ENCODE measurements at places on chromosomes 7 and 10.

- DNase-seq = no peak
Measured at GRCh38 chr7:77420986-77421672, 5.0 kb upstream of the GSAP start.

DNA sequence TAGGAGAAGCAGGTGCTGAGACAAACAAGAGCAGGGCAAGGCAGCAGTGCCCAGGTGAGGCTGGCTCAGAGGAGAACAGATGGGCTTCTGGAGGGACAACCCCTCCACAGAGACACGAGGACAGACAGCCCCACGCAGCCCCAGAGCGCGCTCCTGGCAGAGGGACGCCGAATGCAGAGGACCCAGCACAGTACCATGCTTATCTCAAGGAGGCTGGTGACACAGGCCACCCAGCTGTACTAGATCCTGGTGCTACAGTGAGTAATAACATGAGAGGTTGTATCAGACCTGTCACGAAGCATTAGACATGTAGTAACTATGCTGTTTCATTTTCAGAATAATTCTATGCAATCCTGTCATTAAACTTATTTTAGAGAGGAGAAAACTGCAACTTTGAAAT is 60.4 kb upstream of the NCAPG2 start:
- no peak for DNase-seq

DNA sequence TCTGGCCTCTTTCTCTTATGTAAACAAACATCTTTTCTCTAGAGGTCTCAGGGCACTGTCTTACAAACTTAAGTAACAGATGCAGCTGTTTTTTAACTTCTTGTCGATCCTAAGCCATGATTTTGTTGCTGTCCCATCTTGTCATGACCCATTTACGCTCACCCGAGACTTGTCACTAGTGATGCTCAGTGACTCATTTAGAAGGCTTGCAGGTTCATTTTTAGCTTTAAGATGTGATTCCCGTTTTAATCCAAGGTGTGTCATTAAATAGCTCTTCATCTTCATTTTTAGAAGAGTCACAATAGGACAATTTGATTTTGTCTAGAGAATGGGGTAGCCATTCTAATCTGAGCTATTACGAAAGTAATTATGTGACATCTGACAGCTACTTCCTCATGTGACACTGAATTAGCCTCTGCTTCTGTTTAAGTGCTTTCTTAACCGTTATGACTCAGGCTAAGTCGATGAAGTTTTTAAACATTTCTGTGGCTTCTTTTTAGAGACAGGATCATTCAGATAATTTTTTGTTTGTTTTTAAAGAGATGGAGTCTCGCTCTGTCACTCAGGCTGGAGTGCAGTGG is 42.7 kb downstream of the SPDYE5 start:
- DNase-seq = no peak

GRCh38 chr10:96038476-96039387 is 4.7 kb upstream of the CCNJ start:
- DNase-seq = no peak

GRCh38 chr7:133167300-133167699 is 85.4 kb upstream of the CHCHD3 start:
- no peak for DNase-seq

GRCh38 chr7:134394056-134394455 is 64.8 kb downstream of the AKR1B1 start:
- no peak for DNase-seq

DNA sequence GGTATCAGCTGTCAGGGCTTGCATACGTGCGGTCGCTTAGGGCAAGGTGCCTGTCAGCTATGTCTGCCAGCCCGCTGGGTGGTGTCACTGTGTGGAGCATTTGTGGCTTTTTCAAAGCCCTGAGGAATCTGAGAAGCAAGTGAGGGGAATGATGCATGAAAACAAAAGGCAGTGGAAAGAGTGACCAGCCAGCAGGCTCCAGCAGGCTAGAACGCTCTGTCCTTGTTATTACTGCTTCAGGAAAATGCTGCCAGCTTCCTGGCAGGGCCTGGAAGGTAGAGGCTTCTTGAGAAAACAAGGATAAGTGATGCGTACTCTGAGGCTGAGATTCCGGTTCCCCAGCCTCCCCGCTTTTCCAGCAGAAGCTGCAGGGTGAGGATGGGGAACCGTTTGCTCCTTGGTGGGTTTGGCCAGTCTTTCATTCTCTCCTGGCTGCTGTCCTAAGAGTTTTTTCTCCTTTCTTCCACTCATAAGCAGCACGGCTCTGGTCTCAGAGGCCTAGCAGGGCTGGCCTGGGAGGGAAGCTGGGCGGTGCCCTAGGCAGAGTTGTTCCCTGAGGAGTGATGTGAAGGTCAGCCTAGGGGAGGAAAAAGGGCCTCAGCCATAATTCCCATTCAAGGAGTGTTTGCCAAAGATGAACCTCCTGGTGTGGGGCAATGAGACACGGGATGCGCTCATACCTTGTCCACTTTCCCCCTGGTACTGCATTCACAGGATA is 42.8 kb upstream of the MKLN1 start:
- no peak for DNase-seq

- no peak for DNase-seq
Measured at GRCh38 chr10:32516567-32517495, 70.9 kb downstream of the CCDC7 start.

DNA sequence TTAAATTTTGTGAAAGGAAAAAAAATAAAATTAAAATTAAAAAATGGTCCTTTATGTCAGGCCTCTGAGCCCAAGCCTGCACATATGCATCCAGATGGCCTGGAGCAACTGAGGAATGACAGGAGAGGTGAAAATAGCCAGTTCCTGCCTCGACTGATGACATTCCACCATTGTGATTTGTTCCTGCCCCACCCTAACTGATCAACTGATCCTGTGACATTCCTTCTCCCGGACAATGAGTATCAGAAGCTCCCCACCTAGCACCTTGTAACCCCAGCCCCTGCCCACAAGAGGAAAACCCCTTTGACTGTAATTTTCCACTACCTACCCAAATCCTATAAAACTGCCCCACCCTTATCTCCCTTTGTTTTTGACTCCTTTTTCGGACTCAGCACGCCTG is 972.2 kb upstream of the GHITM start:
- DNase-seq = no peak

DNA sequence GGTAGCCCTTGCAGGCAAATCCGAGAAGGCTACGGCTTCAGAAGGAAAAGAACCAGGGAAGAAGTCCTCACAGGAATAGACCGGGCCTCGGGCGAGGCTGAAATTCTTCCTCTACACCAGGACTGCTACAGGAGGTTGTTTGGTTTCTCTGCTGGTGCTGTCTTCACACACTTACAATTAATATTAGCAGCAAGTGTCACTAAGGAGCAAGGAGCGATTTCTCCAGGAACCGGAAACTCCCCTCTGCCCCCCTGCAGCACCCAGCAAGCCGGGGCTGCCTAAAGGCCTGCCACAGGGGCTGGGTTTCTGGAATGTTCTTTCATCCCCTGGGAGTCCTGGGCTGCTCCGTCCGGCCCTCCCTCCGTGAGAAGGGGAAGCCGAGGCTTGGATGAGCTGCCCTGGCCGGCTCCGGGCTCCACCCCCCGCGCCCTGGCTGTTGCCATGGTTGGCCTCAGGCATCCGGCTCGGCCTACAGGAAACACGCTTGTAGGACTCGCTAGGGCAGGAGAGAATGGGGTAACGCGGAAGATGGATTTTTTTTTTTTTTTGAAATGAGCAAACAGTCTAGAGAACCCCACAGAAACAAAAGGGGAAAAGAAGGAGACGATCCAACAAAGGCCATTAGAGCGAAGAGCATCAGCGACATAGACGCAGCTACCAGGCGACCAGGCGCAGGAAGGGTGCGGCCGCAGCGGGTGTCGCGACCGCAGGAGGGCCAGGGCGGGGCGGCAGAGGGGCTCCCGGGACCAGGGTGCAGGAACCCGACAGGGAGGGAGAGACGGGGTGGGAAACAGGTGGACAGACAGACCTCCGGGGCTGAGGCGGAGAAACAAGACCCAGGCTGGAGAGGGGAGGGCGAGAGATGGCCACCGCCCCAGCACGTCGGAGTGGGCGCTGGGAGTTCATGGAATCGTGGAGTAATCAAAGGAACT is 33.0 kb downstream of the EN2 start:
- no peak for DNase-seq

DNA sequence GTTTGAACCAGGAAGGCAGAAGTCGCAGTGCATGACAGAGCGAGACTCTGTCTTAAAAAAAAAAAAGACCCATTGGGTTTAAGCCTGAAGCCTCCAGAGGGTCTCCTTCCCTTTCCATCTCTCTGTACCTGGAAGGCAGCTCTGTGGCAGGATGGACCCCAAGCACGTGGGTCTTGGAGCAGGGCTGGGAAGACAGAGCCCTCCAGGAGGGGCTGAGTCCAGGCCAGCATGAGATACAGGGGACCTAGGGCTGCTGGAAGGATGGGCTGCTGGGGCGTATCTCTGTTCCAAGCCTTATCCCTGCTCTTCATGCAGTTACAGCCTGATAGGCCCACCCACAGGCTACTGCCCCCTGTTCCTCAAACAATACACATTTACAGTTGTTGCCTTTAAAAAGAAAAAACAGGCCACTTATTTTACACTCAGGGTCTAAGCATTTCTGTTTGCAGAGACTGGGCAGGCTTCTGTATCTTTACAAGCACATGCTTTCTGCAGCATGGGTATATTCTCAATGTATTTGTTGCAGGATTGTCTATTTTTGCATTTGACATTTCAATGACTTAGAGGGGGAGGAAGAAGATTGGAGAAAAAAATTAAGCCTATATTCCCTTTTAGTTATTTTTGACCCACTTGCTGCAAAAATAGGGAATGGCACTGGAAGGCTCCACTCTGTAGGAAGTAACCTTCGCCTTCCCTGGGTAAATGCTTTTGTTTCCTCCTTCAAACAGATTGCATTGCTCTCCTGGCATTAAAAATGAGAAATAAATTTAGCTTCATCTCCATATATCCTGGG is 60.1 kb downstream of the FAM171A1 start:
- DNase-seq = no peak

DNA sequence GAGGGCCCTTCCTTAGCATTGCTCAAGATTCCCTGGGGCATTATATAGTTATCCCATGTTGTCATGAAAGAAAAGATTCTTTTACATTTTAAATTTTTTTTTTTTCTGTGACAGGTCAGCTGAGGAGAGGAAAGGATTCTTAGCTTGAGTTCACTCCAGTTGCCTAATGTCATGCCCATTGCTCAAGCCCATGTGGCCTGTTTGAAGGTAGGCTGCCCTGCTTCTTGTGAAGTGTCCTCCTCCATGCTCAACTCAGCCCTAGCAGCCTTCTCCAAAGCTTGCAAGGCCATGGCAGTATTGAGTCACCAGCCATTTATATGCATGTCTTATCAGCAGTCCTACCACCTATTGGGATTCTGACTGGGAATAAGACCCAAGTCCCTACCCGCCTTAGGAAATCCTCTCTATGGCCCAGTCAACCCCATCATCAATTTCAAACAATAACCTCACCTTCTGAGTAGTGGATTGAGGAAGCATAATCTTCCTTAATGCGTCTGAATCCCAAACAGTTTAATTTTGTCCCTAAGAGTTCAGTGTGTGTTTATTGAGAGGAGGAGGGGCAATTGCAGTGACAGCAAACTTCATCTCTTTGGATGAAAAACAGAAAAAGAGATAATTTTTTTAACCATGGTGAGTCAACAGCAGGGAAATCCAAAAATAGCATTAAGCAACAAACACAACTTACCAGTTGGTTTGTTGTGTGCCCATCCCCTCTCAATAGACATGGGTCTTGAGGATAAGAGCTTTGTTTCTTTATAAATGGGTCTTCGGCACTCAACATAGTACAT is 38.6 kb upstream of the WASL start:
- no peak for DNase-seq

GRCh38 chr7:117395743-117396142 is 31.6 kb downstream of the ASZ1 start:
- no peak for DNase-seq

- DNase-seq = no peak
Measured at GRCh38 chr7:70416986-70417655, 714.8 kb upstream of the GALNT17 start.

GRCh38 chr7:38709123-38709522 is 78.0 kb upstream of the AMPH start:
- DNase-seq = no peak

GRCh38 chr7:79436378-79436777 is 17.1 kb downstream of the MAGI2 start:
- no peak for DNase-seq

DNA sequence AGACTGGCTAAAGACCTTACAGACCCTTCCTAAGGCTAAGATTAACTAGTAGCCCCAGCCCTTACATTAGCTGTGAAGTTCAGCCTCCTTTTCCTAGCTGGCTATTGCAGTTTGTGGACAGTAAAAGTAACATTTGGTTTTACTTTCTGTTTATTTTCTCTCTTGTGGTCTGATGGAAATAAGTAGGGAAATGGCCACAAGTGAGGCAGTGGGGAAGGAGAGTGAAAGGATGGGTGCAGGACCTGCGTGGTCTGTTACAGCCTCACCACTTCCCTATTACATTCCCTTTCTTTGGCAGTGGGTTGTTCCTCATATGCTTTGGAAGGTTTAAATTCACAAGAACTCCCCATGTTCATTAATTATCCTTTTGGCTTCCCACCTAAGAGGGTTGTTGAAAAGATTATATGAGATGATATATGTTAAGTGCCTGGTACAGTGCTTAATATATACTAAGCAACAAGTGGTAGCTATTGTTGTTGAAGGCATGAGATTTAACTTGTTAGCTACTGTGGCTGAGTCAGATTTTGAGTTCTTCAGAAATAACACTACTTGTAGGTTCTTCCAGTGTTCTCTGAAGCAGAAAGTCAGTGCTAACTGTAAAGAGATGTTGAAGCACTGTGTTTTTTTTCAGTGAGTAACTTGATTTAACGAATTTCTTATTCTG is 181.7 kb downstream of the ST7 start:
- DNase-seq = no peak

DNA sequence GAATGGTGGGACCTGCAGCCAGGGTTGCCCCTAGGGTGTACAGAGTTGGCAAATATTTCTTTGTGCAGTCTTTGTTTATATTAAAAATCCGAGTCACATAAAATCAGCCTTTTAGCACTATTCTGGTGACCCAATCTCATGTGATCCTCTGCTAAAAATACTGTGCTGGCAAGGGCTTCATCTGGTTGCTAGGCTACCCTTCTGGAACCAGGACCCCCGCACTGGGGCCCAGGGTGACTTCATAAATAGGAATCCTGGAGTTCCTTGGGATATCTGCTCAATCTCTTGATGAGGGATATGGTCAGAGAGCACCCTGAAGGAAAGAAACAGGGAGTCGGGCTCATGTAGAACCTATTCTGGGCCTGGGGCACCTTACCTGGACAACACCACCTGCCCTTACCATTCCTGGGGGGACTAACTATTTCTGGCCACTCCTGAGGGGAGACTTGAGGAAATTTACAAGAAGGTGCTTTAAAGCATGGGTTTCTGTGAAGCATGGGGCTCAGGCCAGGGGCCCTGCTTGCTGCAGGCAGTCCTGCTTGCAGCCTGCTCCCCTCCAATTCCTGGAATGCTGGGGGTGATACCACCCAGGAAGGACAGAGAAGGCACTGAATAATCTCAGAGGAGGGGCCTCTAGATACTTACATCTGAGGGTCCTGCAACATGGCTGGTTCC is 44.7 kb downstream of the SH2D4B start:
- no peak for DNase-seq

GRCh38 chr7:99739699-99740572 is 4.9 kb upstream of the CYP3A7 start:
- no peak for DNase-seq

GRCh38 chr10:14758451-14758850 is 16.2 kb downstream of the FAM107B start:
- DNase-seq = no peak
